ENCODE measurements at places on chromosomes 11 and 22.

GRCh38 chr11:57648801-57649735 lies 644 bp downstream of the YPEL4 start:
- H3K4me3 ChIP-seq: peak overlapping the region; percentile 45
- H3K36me3 ChIP-seq: no peaks in the 10 kb centered on the region
- H3K4me1 ChIP-seq: peaks cover 57% of the 10 kb centered on the region
- peak overlapping the region; percentile 42 for H3K27ac ChIP-seq
- peak; percentile 67 for DNase-seq

DNA sequence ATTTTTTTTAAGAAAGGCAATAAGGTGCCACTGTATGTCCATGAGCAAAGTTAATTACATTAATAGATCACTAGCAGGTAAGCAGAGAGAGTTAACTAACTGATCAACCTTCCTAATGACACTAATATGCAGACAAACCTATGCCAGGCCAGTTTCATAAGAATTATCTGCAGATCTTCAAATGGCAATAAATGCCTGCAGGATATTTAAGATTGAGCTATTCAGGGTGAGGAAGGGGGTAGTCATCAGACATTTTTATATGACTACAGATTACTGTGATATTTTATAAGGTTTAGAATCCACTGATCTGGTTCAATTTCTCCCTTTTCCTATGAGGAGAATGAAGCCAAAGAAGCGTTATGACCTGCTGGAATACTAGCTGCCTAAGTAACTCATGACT lies 30.2 kb downstream of the CARD18 start:
- H3K4me1 ChIP-seq: no peaks in the 10 kb centered on the region
- no peaks in the 10 kb centered on the region for H3K27me3 ChIP-seq
- no peak overlapping the region for H3K4me3 ChIP-seq
- H3K36me3 ChIP-seq: no peaks in the 10 kb centered on the region

DNA sequence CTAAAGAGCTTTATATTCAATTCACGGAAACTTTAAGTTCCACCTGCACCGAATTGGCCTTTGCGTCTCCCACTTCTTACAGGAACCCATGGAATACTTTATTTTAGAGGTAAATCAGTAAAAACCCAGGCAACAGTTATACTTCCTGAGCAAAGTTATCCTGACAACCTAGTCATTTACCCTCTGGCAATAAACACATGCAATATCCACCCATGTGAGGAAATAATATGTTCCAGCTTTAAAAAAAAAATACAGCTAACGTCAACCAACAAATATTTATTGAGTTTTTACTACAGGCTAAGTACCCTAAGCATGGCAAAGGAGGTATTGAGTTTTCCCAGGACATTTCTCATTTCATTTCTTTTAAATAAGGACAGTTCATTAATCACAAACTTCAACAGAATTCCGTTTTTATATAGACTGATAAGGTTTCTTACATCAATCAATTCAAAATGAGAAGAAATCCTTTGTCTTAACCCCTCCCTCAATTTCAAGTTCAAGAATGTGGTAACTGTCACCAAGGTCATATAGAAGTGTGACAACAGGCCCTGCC lies 38.3 kb upstream of the CCDC34 start:
- H3K4me1 ChIP-seq: peaks cover under 1% of the 10 kb centered on the region
- H3K36me3 ChIP-seq: no peaks in the 10 kb centered on the region
- no peak for DNase-seq
- no peak overlapping the region for H3K4me3 ChIP-seq

- H3K36me3 ChIP-seq: peaks cover 12% of the 10 kb centered on the region
- no peak for DNase-seq
- no peaks in the 10 kb centered on the region for H3K4me1 ChIP-seq
These were observed 80.4 kb downstream of the SERGEF start for GRCh38 chr11:17932472-17932871.

GRCh38 chr11:26063915-26064314 lies 268.0 kb upstream of the ANO3 start:
- H3K27me3 ChIP-seq: no peaks in the 10 kb centered on the region
- H3K4me1 ChIP-seq: no peaks in the 10 kb centered on the region
- DNase-seq: no peak
- no peaks in the 10 kb centered on the region for H3K36me3 ChIP-seq
- H3K4me3 ChIP-seq: no peak overlapping the region

DNA sequence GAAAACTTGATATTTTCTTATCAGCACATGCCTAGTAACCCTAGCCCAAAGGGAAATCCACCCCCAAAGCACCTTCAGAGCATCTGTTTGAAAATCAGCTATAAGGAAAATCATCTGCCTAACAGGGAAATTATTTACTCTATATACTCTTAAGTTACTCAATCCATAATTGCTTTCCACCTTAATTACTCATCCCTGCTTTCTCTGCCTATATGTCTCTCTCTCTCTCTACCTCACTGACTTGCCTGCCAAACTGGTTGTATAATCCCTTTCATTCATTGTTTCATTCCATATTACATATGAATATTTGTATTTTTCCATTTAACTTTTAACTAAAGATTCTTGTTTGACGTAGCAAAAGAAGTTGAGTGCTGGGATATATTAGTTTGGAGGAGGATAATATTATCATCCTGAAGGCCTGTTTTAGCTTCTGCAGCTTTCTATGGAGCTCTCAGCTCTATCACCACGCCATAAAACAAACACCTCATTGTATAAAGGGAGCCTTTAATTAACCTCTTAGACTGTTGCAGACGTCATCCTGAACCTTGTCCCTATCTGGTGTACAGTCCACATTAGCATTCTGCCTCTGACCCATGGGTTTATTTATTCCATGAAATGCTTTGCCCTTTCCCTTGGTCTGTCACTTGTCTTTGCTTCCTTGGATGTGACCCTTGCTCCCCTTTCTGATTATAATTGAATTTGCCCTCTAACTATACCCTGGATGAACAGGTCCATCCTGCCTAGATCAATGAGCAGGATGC lies 98.9 kb downstream of the INSC start:
- no peaks in the 10 kb centered on the region for H3K36me3 ChIP-seq
- DNase-seq: no peak
- H3K4me3 ChIP-seq: no peak overlapping the region
- H3K27me3 ChIP-seq: no peaks in the 10 kb centered on the region
- H3K27ac ChIP-seq: no peak overlapping the region

- H3K36me3 ChIP-seq: no peaks in the 10 kb centered on the region
- H3K27me3 ChIP-seq: no peaks in the 10 kb centered on the region
- no peaks in the 10 kb centered on the region for H3K4me1 ChIP-seq
- H3K4me3 ChIP-seq: no peak overlapping the region
These were observed 58.4 kb downstream of the KIRREL3 start for GRCh38 chr11:126942146-126942545.

DNA sequence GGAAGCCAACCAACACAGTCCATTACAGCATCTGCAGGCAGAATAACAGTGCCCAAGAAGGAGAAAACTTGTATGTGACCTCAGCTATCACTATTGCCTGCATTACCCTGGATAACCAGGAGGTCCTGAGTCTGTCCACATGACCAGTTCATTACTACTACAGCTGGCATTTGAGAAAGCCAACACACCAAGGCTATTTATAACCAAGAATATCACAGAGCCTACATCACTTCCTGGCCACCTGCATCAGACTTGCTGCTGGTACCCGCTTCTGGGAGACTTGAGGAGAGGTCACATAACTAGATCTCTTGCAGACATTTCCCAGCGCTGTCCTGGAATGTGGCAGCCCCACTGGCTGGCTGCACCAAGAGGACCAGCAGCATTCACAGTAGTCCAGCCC lies 11.1 kb upstream of the OR56B4 start:
- no peaks in the 10 kb centered on the region for H3K4me1 ChIP-seq
- no peak overlapping the region for H3K27ac ChIP-seq

DNA sequence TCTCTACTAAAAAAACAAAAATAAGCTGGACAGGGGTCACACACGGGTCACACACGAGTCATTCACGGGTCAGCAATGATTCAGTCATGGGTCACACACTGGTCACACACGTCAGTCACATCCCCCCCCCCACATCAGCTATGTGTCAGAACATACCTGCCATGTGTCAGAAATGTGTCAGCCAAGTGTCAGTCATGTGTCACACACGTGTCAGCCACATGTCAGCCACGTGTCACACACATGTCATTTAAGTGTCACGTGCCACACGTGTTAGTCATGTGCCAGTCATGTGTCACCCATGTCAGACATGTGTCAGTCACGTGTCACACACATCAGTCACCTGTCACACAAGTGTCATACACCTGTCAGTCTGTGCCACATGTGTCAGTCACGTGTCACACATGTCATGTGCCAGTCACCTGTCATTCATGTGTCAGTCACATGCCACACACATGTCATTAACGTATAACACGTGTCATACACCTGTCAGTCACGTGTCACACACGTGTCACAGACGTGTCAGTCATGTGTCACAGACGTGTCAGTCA lies 28.7 kb upstream of the MMP20 start:
- DNase-seq: no peak
- H3K4me3 ChIP-seq: no peak overlapping the region
- no peaks in the 10 kb centered on the region for H3K27me3 ChIP-seq
- H3K4me1 ChIP-seq: no peaks in the 10 kb centered on the region

DNA sequence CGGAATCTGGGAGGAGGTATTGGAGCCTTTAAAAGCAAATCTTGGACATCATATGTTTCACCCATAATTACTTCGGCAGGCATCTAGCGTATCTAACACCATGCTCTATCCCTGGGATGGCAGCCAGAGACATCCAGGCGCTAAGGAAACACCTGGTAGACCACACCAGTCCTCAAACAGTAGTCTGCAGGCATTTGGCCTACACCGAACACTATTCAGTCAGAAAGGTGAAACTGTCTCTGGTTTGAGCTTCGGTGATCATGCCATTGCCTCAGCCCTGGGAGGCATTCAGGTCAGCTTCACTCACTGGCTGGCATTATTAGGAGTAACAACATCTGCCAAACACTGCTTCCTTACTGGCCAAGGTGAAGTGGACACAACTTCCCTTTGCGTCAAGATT lies 11.7 kb downstream of the SIRT3 start:
- no peak overlapping the region for H3K4me3 ChIP-seq
- peak overlapping the region; percentile 84 for H3K27ac ChIP-seq
- H3K4me1 ChIP-seq: no peaks in the 10 kb centered on the region
- H3K27me3 ChIP-seq: no peaks in the 10 kb centered on the region

GRCh38 chr22:43967069-43967468 lies 11.8 kb downstream of the SAMM50 start:
- H3K4me3 ChIP-seq: no peak overlapping the region
- no peaks in the 10 kb centered on the region for H3K4me1 ChIP-seq
- H3K36me3 ChIP-seq: peaks cover 55% of the 10 kb centered on the region
- DNase-seq: no peak
- H3K27ac ChIP-seq: no peak overlapping the region

GRCh38 chr11:117646411-117646810 lies 150.6 kb downstream of the DSCAML1 start:
- no peak overlapping the region for H3K4me3 ChIP-seq
- DNase-seq: no peak
- H3K4me1 ChIP-seq: no peaks in the 10 kb centered on the region
- no peak overlapping the region for H3K27ac ChIP-seq

DNA sequence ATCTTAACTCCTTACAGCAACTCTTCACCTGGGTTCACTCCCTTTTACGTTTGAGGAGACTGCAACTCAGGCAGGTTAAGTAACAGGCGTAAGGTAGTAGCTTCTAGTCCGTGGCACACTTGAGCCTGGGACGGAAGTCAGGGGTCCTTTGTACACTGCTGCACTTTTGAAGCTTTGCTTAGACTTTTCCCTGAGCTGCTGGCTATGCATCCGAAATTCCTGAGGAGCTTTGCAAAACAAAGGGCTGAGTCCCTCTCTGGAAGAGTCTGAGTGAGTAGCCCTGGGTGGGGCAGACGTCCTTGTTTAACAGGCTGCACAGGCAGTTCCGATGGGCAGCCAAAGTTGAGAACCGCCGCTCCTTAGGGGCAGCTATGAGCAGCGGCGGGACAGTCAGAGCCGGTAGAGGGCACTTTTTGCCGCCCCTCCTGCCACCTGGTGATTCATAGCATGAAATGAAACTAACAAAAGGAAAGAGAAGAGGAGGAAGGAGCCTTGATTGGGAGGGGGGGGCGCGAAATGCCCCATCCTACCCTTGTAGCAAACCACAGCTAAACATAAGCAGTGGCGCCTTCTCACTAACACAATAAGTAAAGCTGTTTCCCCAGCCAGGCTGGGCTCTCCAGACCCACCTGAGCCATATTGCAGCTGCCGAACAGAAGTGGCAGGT lies 1.4 kb downstream of the TMEM109 start:
- peaks cover 49% of the 10 kb centered on the region for H3K4me1 ChIP-seq
- peak overlapping the region; percentile 97 for H3K27ac ChIP-seq
- peak; percentile 75 for DNase-seq
- H3K27me3 ChIP-seq: no peaks in the 10 kb centered on the region
- peak overlapping the region; percentile 83 for H3K4me3 ChIP-seq

- no peak overlapping the region for H3K4me3 ChIP-seq
- no peak overlapping the region for H3K27ac ChIP-seq
- H3K36me3 ChIP-seq: no peaks in the 10 kb centered on the region
- H3K4me1 ChIP-seq: no peaks in the 10 kb centered on the region
These were observed 105.6 kb upstream of the ALDH3B2 start for GRCh38 chr11:67780056-67780455.

DNA sequence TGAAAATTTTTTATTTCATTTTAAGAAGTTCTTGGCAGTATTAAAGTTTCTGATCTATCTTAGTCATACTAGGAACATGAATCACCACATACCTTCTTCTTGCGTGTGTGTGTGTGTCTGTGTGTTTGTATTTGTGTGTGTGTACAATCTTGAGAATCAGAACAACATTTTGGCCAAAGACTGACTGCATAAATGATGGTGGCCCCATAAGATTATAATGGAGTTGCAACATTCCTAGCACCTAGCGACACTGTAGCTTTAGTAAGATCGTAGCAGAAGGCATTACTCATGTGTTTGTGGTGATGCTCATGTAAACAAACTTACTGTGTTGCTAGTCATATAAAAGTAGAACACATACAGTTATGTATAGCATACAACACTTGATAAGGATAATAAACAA lies 205.4 kb downstream of the FAM76B start:
- H3K27ac ChIP-seq: no peak overlapping the region
- H3K27me3 ChIP-seq: no peaks in the 10 kb centered on the region
- H3K4me3 ChIP-seq: no peak overlapping the region
- H3K4me1 ChIP-seq: no peaks in the 10 kb centered on the region

DNA sequence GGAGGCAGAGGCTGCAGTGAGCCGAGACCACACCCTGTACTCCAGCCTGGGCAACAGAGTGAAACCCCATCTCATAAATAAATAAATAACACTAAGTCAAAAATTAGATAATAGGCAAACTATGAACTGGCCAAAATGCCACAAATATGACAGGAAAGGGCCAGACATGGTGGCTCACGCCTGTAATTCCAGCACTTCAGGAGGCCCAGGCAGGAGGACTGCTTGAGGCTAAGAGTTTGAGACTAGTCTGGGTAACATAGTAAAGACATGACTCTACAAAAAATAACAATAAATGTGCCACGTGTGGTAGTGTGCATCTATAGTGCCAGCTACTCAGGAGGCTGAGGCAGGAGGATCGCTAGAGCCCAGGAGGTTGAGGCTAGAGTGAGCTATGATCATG lies 19.9 kb downstream of the SEC14L6 start:
- no peak overlapping the region for H3K27ac ChIP-seq
- no peaks in the 10 kb centered on the region for H3K36me3 ChIP-seq
- no peak for DNase-seq
- no peak overlapping the region for H3K4me3 ChIP-seq
- H3K4me1 ChIP-seq: no peaks in the 10 kb centered on the region

All from sigmoid colon (tissue), 7 donors.